ENCODE measurements at places on chromosomes 16 and 17. TPM values are rescaled to one million over a fixed set of nuclear protein-coding genes. Genes with fewer than 3 reads are reported as not detected.

Gene PRR15L
- not detected for total RNA-seq

Gene TBX2
- total RNA-seq = not detected

DNA sequence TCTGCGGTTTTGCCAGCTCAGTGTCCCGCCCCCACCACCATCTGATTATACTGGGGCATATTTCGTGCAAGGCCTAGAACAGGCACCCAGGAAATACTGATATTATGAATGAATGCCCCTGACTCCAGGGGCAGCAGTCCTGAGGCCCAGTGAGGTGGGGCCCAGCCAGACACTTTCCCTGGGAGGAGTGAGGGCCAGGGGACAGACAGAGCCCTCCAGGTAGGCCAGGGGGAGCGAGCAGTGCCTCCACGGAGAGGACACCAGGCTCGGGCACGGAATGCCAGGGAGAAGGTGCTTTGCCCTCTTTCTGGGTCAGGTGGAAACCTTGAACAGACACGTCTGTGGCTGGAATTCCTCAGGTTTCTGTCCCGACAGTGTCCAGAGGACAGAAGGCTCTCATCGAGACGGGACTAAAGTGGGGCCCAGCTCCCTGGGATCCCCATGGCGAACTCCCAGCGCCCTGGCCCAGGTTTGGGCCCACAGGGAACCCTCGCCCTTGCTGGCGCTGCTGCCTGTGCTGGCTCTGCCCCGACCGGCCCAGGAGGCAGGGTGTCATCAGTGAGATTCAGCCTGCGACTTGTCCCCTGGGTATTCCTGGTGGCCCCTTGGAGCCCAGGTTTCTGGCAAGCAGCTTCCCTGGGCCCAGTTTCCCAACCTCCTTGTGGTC lies 4.3 kb downstream of the KATNB1 start:
- no peak for DNase-seq

Gene TBX21
- total RNA-seq = 89.8 TPM

Gene SOX8
- 0.61 TPM for total RNA-seq

- DNase-seq = no peak
Measured at GRCh38 chr17:75219815-75220214, 14.3 kb downstream of the NUP85 start.

Gene KRT17
- total RNA-seq = 0.24 TPM

DNA sequence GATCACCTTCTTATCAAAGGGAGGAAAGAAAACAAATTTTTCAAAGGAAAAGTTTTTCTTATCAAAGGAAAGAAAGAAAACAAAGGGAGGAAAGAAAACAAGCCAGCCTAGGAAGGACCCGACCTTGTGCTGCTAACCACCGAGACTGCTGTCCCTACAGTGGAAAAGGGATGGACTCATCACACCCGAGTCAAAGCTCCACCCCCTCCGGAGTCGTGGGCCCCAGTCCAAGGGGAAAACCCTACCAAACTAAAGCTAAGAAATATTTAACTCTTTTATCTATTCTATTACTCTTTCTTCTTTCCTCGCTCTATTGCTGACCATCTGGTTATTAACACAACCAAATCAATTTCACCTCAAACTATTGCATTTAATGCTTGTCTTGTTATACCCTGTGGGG lies 6.1 kb upstream of the ENDOV start:
- DNase-seq = no peak

DNA sequence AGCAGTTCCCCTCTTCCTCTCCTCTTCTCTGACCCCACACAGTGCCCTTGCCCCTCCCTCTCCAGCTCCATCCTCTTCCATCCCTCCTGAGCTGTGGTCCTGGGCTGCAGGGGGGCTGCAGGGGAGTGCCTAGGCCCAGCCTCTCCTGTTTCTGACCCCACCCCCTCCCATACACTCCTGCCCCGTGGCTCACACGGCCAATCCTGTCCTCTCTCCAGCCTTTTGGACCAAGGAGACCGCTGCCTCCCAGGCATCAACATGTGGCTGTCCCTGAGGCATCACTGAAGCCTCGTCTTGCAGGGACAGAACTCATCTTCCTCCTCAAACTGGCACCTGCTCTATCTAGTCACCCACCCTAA lies 6.7 kb downstream of the CLUH start:
- no peak for DNase-seq

Gene TMEM98
- 0.57 TPM for total RNA-seq

DNA sequence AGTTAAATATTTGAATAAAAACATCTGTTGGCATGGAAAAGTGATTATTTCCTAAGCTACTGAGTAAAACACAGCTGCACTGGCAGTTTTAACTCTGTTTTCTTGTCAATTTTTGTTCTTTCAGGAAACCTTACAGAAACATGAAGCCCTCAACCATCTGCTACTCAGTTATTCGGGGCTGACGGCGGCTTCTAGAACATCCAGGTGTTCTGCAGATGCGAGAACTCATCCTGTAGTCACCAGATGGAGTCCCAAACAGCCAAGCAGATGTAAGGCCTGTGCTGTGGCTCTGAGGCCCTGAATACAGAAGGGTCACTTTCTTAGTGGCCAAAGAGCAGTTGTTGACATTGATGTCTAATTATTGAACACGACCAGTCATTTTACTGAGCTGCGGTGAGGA lies 15.5 kb downstream of the ARSG start:
- no peak for DNase-seq

DNA sequence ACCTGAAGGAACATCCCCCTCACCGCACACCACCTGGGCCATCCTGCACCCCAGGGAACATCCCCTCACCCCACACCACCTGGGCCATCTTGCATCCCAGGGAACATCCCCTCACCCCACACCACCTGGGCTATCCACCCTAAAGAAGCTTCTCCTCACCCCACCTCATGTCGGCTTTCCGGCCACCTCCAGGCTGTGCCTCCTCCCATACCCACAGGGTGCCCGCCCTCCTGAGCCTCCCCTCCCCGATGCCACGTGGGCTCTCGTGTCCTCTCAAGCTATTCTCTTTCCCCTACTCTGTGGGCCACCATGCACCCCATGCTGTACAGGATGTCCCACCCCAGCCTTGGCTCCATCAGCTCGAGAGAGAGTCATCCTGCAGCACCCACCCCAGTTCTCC lies 18.0 kb downstream of the MYLK3 start:
- DNase-seq = no peak

Gene DNAH2
- total RNA-seq = not detected

Gene KRT23
- total RNA-seq = not detected

DNA sequence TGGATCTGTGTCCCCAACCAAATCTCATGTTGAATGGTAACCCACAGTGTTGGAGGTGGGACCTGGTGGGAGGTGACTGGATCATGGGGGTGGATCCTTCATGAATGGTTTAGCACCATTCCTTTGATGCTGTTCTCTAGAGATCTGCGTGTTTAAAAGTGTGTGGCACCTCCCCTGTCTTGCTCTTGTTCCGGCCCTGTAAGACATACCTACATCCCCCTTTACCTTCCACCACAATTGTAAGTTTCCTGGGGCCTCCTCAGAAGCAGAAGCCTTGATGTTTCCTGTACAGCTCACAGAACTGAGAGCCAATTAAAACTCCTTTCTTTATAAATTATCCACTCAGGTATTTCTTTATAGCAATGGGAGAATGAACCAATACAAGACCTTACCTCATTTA lies 257.7 kb downstream of the XYLT1 start:
- no peak for DNase-seq

DNA sequence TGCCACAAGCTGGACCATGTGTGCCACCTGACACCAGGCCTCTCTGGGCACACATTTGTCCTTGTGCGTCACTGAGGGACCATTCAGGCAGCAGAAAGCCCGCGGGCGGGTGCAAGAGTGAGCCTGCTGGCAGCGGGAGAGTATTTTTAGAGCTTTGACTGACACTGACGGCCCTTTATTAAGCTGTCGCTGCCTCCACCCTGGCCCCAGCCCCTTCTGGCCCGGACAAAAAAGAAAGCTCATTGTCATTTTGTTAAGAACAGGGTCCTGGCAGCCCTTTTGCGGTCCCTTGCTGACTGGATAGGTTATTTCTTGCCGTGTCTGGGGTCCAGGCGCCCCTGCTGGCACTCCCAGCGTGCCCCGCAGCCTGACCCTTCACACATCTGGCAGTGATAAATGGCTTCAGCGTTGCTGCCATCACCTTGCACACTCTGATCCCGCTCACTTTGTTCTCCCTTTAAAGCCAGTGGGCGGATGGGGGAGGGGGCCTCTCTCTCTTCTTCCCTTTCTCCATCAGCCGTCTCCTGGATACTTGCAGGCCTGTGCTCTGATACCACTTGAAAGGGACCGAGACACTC lies 78.4 kb upstream of the NKD1 start:
- DNase-seq = no peak

GRCh38 chr17:35390663-35391062 lies 17.2 kb upstream of the SLFN11 start:
- DNase-seq = no peak

Gene YWHAE
- 444 TPM for total RNA-seq

Gene SLC12A3
- total RNA-seq = not detected

DNA sequence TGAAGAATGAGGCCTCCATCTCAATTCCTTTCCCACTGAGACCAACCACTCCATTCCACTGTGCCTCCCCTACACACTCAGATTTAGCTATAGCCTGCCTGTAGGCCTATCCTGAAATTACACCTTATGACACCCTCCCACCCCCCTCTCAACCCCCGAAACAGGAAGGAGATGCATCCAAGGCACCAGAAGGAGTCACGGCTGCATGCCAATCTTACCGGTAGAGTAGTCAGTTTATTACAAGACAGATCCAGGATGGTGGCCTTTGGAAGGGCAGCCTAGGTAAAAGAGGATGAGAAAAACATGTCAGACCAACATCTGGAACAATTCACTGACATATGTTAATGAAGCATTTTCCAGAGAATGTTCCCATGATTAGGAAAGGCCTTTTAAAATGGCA lies 2.6 kb downstream of the LRRC59 start:
- no peak for DNase-seq

DNA sequence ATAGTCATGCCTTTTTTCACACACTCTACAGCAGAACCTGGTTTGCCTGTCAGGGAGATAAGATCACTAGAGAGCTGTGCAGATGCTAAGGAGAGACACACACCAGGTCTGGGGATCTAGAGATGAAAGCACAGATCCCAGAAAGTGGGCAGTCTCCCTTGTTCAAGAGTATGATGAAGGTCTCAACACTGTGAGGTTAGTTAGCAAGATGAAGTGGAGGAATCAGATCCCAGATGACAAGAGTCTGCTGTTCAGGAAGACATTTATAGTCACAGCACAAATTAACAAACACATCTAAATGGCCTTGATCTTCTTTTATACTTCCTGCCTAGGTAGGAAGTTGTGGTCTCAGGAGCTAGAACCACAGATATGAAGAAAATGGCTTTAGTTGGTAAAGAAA lies 23.4 kb upstream of the SKAP1 start:
- DNase-seq = no peak

DNA sequence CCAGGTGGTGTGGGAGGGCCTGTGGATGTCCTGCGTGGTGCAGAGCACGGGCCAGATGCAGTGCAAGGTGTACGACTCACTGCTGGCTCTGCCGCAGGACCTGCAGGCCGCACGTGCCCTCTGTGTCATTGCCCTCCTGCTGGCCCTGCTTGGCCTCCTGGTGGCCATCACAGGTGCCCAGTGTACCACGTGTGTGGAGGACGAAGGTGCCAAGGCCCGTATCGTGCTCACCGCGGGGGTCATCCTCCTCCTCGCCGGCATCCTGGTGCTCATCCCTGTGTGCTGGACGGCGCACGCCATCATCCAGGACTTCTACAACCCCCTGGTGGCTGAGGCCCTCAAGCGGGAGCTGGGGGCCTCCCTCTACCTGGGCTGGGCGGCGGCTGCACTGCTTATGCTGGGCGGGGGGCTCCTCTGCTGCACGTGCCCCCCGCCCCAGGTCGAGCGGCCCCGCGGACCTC lies 798 bp downstream of the CLDN9 start:
- no peak for DNase-seq

- no peak for DNase-seq
Measured at GRCh38 chr16:22088642-22089041, 3.7 kb upstream of the VWA3A start.

GRCh38 chr17:72970797-72971196 lies 121.7 kb downstream of the SLC39A11 start:
- no peak for DNase-seq

Gene GPR179
- not detected for total RNA-seq

GRCh38 chr17:49572806-49573420 lies 2.8 kb upstream of the NXPH3 start:
- DNase-seq = no peak

DNA sequence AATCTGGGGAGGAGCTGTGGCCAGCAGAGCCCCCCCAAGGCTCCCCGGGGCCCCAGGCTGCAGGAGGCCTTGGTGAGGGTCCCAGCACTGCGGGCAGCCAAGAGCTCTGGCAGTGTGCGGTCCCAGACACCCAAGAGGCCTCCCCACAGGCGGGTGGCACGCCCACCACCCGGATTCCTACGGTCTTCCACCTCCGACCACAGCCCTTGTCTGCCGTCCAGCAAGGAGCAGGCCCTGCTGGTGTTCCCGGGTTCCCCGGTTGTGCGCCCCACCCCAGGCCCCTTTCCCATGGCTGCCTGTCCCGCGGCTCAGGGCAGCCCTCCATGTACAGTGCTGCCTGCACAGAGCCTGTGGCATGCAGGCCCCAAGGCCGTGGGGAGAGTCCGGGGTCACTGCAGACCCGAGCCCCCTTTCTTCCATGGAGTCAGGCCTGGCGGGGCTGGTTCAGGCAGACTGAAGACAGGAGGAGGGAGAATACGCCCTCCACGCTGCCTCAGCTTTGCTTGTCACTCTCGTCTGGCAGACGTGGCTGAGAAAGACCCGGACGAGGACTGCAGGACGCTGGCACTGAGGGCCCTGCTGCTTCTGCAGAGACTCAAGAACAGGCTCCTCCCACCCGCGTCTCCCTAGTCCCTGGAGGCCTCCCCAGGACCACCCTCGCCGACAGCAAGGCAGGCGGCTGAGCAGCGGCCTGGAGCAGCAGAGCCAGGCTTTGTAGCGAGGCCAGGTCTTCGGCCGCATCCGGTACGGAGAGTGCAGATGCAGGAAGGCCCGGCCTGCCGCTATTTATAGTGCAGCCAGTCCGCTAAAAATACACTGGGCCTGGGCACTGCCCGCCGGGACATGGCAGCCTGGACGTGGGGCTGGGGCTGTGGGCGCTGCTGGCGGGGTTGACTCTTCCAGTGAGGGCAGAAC lies 16.4 kb downstream of the TELO2 start:
- DNase-seq = no peak

Gene CCDC92B
- 0.23 TPM for total RNA-seq

Gene KRTAP9-2
- total RNA-seq = not detected

DNA sequence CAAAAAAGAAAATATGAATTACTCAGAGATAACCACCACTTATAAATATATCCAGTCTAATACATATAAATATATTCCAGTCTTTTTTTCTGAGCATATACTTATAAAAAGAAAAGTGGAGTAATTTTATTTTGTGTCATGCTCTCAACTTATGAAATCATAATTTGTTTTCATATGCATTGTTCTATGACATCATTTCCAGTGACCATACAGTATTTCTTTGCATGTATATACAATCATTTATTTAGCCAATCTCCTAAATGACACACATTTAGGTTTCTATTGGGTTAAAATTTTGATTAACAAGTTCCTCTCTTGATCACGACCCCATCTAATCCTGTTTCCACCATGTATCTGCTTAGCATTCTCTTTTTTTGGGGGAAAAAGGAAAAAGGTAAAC lies 16.4 kb upstream of the NDEL1 start:
- no peak for DNase-seq

- no peak for DNase-seq
Measured at GRCh38 chr16:88922826-88923410, 54.1 kb downstream of the CBFA2T3 start.
